ENCODE measurements at places on chromosomes 16 and 17.

DNA sequence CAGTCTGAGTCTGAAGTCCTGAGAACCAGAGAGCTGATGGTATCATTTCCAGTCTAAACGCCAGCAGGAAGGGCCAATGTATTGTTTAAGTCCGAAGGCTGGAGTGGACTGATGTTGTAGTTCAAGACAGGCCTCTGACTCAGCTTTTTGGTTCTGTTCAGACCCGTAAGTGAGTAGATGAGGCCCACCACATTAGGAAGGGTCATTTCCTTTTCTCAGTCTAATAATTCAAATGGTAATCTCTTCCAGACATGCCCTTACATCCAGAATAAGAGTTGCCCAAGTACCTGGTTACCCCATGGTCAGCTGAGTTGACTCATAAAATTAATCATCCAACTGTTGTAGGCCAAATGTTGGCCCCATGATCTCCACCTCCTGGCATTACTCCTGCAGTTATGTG is 442.6 kb upstream of the HSBP1 start:
- DNase-seq = no peak

DNA sequence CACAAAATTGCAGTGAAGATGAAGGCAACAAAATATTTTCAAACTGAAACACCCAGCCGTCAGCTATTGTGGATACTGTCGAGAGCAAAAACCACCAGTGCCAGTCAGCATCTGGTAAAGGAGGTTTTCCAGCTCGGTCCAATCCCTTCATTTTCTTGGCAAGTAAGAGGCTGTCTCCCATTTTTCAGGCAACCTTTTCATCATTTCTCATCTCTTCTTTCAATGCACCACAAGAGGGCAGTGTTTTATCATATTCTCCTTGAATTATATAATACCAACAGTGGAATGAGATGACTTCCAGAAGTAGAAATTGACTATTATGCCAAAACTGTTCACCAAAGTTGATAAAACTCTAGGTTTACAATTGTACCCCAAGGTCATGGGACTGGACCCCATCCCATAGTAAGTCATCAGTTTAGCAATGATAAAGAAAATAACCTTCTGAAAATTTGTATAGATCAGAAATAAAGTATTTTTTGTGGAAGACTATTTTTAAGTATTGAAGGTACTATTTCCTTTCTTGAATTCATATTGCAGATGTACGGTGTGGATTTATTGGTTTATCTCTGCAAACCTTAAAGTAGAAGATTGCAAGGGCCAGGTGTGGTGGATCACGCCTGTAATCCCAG is 16.8 kb downstream of the NQO1 start:
- DNase-seq = peak; percentile 39

GRCh38 chr16:61820398-61820797 is 215.8 kb downstream of the CDH8 start:
- peak; percentile 84 for DNase-seq

DNA sequence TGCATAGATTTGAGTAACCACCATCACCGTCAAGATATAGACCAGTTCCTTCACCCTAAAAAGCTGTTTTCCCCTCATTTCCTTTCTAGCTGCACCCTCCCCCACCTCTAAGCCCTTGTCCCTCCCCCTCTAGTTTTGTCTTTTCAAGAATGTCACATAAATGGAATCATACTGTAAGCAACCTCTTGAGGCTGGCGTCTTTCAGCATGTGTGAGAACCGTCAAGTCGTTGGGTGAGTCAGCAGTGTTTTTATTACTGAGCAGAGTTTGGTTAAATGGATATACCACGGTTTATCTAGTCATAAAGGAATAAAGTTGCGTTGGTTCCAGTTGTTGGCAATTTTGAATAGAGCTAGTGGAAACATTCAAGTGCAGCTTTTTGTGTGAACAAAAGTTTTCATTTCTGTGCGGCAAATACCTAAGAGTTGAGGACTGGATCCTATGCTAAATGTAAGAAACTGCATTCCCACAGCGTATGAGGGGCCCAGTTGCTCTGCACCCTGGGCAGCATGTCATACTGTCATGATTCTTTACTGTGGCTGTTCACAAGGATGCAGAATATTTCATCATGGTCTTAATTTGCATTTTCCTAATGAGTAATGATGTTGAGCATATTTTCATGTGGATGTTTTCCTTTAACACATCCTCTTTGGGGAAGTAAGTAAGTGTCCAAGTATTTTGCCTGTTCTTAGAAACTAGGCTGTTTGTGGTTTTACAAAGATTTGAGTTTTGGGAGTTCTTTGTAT is 264.3 kb downstream of the CPPED1 start:
- no peak for DNase-seq

DNA sequence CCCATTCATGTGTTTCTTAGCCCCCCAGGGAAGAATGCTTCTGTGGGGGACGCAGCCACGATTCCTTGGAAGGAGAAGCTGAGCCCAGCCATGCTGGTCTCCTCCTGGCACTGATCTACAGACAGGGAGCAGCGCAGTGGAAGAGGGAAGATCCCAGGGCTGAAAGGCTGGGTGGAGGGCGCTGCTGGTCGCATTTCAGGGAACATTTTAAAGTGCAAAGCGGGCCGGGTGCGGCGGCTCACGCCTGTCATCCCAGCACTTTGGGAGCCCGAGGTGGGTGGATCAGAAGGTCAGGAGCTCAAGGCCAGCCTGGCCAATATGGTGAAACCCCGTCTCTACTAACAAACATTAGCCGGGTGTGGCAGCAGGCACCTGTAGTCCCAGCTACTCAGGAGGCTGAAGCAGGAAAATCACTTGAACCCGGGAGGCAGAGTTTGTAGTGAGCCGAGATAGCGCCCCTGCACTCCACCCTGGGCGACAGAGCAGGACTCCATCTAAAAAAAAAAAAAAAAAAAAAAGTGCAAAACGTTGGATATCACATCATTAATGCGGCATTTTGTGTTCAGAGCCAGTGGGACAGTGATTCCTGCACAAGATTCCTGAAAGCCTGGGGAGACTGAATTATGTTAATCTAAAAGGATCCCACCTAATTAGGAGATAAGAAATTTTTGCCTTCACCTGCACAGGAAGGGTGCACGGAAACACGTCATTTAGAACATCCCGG is 558 bp upstream of the CHMP6 start:
- DNase-seq = no peak

- no peak for DNase-seq
Measured at GRCh38 chr17:9999919-10000695, 95.0 kb upstream of the RCVRN start.

- DNase-seq = no peak
Measured at GRCh38 chr17:48102798-48103715, 1.8 kb upstream of the CBX1 start.

DNA sequence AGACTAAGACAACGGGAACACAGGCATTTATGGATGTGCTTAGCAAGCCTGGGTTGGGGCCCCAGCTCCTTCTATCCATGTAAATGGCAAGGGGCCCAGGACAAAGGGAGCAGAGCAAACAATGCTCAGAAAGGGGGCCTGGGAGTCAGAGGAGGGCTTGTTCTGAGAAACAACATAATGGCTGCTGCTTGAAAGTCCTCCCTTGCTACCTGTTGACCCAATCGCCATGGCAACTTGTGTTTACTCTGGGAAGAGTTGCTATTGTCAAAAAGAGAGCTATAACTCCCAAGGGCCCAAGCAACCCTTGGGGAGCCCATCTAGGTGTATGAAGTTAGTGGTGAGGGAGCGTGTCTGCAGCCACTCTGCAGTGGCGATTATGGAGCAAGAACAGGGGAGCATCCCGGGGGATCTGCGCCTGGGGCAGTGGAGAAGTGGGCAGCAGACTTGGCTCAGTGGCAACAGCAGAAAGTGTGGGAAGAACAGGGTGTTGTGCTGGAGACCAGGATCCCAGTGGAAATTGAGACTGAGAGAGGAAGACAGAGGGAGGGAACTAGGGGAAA is 118.7 kb upstream of the NLRP1 start:
- no peak for DNase-seq

DNA sequence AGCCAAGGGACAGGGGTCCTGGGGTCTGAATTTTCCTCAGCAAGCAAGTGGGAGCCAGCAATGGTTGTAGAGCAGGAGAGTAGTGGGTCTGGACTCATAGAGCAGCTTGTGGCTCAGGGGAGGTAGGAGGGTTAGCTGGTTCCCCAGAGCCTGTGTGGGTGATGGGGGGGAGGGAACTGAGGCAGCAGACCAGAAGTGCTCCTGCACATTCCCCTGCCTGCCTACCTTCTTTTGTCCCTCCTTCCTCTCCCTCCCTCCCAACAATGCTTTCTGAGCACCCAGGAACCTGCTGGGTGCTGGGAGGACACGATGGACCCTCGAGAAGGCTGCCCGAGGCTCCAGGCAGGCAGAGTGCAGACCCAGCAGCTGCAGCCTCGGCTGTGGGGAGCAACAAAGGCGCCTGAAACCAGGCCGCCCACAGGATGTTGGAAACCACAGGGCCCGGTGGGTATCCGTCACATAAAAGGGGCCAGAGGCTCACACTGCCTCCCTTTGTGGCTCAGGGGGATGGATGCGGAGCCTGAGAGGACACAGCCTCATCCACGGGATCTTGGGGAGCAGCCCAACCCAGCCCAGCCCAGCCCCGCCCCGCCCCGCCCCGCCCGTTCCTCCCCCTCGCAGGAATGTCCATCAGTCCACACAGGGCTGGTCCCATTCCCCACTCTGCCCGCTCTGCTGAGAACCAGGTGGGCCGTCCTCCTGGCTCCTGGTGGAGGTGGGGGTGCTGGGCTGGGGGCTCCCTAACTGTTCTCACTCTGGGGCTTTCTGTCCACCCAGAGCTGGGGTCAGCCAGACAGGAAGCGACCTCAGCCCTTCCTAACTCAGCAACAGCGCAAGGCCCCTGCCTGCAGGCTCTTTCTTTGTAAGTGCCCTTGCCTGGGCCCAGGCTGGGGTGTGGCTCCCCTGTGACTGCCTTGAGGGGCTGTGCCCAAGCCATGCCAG is 1.7 kb upstream of the NLRC3 start:
- DNase-seq = no peak

DNA sequence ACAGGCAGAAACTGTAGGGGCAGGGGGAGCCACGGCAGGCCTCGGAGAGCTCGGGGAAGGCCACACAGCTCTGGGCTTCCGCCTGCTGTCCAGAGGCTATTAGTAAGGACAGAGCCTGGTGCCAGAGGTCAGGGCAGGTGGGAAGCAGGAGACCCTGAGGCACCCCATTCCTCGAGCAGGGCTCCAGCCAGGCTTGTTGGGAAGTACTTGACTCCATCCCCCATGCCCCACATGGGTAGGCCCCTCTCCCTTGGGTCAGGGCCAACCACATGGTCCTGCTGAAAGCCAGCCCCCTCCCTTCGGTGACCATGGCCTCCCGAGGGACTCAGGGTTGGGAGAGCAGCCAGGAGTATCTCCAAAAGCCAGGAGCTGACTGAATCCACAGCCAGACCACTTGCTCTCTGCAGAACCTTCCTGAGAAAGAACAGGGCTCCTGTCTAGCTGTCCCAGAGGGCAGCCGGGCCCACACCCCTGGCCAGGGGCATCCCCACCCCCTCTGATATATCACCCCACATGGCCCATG is 17.4 kb upstream of the MPRIP start:
- DNase-seq = no peak

DNA sequence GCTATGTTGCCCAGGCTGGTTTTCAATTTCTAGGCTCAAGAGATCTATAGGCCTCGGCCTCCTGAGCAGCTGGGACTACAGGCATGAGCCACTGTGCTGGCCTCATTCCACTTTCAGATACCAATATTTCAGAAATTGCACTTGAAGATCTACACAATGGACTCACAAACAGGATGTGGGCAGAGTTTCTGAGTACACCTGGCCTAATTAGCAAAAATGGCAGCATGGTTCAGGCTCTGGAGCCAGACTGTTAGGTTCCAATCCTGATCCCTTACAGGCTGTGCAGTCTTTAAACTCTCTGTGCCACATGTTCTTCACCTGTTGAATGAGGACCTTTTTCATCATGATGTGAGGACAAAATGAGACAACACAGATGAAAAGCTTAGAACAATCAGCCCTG is 32.2 kb downstream of the RNF157 start:
- no peak for DNase-seq

DNA sequence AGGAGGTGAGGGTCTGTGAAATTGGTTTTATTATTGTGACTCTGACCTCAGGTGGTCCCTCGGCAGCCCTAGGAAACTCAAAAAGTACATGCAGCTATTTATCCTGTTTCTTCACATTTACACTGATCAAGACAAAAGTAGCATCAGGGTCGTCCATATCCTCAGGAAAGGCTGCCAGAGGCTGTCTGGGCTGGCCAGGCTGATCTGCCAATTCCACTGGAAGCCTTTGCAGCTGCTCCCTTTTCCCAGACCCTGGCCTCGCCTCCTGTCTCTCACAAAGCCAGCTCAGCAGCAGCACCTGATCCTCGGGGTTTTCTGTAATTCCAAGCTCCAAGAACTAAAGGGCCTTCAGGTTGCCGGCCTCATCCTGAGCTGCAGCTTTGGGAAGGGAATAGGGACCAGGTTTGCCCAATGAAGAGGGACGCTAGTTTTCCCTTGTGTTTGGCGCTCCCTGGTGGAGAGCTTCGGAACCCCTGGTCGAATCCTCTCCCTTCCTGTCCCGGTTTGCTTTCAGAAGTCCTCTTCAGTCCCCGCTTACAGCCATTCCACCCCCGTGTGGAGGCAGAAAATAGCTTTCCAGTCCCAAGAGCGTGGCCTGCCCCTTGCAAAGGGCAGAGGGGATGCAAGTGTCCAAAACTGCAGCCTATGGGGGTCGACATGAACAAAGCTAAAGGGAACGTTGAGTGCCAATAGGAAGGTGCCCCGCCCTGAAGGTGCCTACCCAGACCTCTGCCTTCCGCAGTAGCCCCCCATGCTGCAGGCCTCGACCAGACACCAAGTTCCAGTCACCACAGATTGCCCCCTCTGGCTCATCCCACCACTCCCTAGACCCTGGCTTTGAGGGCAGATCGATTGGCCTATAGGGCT is 13.4 kb downstream of the MFSD6L start:
- DNase-seq = peak; percentile 37

DNA sequence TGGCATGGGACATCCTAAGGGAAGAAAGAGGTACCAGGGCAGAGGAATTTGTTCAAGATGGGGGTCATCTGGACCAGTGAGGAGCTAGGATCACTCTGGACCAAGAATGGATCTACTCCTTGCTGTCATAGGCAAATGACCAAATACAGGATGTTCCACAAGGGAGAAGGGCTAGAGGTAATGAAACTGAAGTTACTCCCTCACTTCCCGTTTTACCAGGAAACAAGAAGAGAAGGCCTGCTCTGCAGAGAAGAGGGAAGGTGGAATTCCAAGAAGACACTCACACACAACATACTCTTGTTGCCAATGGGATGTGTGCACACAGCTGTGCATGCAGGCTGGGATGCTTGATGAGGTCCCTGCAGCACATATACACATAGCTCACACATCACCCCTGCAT is 38.6 kb downstream of the NEUROD2 start:
- no peak for DNase-seq

DNA sequence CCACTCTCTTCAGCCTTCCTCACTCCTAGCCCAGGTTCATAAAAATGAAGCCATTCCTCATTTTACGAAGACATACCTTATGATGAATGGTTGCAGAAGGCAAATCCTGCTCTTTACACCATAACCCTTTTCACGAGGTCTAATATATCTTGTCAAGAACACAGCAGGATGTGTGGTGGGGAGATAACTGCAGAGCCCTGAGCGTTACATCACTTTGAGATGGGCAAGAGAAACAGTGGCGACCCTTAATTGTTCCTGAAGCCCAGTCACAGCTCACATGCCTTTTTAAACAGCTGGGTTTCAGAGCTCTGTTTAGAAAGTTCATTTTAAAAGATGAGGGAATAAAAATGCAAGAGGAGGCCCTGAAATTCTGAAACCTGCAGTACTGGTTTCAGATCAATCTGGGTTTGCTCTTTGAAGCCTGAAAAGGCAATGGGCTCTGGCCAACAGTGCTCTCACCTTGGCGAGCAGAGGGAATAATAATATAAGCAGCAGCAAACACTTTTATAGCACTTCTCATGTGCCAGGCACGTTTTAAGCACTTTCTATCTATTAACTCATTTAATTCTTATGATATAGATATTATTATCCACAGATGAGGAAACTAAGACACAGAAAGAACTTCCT is 2.9 kb downstream of the FAM117A start:
- DNase-seq = no peak

- no peak for DNase-seq
Measured at GRCh38 chr17:43598357-43599045, 52.4 kb upstream of the ETV4 start.
